ENCODE measurements at places on chromosomes 12 and 14.

GRCh38 chr14:89452281-89452680, 35.2 kb upstream of the FOXN3 start:
- DNase-seq, result no peak

DNA sequence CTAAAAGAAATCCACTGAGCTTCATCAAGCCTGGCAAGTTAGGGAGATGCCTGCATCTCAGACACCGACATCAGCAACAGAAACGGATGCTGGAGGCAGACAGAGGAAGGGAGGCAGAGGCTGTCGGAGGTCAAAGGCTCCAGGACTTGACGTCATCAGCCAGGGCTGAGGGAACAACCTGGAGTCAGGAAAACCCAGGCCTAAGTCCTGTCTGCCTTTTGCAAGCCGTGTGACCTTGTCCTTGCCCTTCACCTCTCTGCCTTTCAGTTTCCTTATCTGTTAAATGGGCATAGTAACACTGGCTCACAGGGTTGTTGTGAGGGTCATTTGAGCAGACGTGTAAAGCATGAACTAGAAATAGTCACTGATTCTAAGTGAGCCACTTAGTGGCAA, 194.2 kb downstream of the BCL11B start:
- DNase-seq, result no peak

- DNase-seq, result no peak
Measured at GRCh38 chr14:100536721-100537445, 50.3 kb downstream of the BEGAIN start.

- DNase-seq, result no peak
Measured at GRCh38 chr12:66103016-66103913, 27.3 kb downstream of the LLPH start.

GRCh38 chr12:17076811-17077210, 470.8 kb upstream of the LMO3 start:
- no peak for DNase-seq

GRCh38 chr12:110251381-110251780, 29.7 kb upstream of the ATP2A2 start:
- no peak for DNase-seq

GRCh38 chr12:62933220-62933601, 1.7 kb downstream of the PPM1H start:
- DNase-seq, result no peak

DNA sequence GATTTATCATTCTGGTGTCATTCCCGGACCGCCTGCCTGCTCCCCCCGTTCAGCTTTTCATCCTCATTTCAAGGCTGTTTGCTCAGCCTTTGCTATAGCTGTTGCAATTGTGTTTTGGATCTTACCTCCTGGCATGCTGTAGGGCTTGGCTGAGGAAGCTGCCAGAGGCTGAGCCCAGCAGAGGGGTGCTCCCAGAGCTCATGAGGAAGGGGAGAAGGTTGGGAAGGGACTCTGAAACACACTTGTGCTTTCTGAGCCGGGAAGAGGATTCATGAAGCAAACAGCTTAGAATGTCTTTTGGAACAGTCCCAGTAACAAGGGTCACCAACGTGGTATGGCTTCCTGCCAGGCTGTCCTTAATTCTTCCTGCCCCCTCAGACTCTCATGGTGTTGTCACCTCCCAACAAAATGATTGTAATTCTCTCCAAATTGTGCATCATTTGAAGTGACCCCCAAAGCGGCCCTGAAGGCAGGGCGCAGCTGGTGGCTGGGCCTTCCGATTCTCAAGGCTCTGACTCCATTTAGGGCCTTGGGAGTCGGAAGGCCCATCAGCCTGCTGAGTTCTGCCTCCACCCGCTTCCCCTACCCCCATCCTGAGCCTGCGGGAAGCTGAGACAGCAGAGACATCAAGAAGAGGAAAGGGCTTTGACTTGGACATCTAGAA, 111.9 kb upstream of the ARHGAP5 start:
- DNase-seq, result no peak

GRCh38 chr12:53443955-53444354, 2.4 kb downstream of the PRR13 start:
- no peak for DNase-seq

GRCh38 chr12:123690191-123690840, 19.4 kb downstream of the TCTN2 start:
- DNase-seq, result no peak

- no peak for DNase-seq
Measured at GRCh38 chr14:91394105-91395081, 23.2 kb downstream of the CCDC88C start.

DNA sequence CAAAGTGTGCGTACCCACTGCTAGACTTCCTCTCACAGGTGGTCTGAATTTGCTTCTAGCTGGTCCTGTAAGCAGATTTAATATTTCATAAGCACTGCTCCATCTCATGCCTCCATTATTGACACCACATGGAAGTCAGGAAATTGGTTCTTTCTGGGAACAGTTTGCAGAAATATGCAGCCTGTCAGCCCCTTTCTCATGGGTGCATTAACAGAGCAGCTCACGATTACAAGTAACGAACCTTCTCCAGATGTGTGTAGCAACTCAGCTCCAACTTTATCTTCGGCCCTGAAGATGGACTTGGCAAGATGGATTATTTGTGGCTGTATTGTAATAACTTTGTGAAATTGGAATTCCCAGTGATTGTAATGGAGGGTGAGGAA, 214.5 kb upstream of the DDHD1 start:
- DNase-seq, result no peak

DNA sequence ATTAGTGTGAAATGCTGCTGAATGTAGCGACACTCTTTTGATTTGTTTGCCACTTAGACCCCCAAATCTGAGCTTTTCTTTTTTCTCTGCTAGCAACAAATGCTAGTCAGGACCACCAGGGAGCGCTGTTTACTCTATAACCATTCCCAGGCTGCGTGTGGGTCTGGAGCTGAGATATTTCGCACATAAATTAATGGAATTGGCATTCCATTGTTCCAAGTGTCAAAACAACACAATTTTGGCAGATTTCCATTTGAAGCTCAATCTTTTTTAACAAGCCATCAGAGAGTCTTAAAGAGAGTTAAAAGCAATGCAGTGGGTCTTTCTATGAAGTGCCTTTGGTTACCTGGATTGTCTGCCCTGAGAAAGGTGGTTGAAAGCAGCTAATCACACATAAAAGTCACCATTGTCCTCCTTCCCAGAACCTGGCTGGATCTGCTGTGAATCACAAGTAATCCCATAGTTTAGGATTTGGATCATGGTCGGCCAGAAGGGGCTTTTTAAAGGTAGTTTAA, 7.4 kb upstream of the TMEM132C start:
- DNase-seq, result no peak

GRCh38 chr12:30882706-30883105, 43.8 kb upstream of the TSPAN11 start:
- DNase-seq, result no peak

- DNase-seq, result no peak
Measured at GRCh38 chr12:42705863-42706262, 116.3 kb upstream of the PRICKLE1 start.
